ENCODE measurements at places on chromosomes 16 and 17. TPM values are rescaled to one million over a fixed set of nuclear protein-coding genes. Genes with fewer than 3 reads are reported as not detected.

DNA sequence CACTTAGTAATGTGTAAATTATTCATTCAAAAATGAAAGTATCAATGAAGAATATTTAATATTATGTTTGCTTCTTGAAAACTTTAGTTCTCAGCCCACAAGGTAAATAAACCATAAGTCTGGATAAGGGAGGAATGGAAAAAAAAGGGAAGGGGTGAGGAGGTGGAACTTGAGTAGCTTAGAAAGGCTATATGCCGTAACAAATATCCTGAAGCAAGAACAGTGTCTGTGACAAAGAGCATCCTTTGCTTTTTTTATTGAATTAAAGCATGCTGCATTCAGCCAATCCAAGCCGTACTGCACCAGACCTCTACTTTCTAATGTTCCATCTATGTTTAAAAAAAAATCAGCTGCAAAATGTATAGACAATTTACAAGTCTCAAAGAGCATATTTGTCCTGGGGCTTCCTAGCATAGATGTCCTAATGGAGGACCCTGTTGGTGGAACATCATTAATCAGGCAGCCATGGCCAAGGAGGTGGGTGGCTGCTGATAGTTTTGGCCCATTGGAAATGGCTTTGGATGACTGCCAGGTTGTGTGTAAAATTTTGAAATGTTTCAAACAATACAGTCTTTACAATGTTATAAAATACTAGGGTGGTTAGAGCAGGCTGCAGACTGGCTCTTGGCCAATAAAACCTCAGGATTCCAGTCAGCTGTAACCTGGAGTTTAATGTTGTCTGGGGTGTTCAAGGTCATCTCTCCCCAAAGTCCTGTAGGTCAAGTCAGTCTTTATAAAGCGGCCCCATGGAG is 895.8 kb upstream of the SOX9 start:
- no peaks in the 10 kb centered on the region for H3K27me3 ChIP-seq
- no peak overlapping the region for H3K27ac ChIP-seq
- no peak for DNase-seq
- no peaks in the 10 kb centered on the region for H3K36me3 ChIP-seq
- no peaks in the 10 kb centered on the region for H3K4me1 ChIP-seq

GRCh38 chr16:81496321-81496720 is 51.7 kb downstream of the CMIP start:
- no peak overlapping the region for H3K4me3 ChIP-seq
- no peaks in the 10 kb centered on the region for H3K36me3 ChIP-seq
- H3K27me3 ChIP-seq, result no peaks in the 10 kb centered on the region
- H3K27ac ChIP-seq, result no peak overlapping the region
- H3K4me1 ChIP-seq, result peaks cover 27% of the 10 kb centered on the region

- H3K36me3 ChIP-seq, result no peaks in the 10 kb centered on the region
- H3K4me3 ChIP-seq, result no peak overlapping the region
- no peak for DNase-seq
- H3K4me1 ChIP-seq, result no peaks in the 10 kb centered on the region
These were observed 112.1 kb downstream of the UTP18 start for GRCh38 chr17:51372345-51373004.

GRCh38 chr16:12334852-12335251 is 358.3 kb downstream of the SNX29 start:
- H3K27ac ChIP-seq, result no peak overlapping the region
- DNase-seq, result no peak
- H3K4me3 ChIP-seq, result no peak overlapping the region
- no peaks in the 10 kb centered on the region for H3K36me3 ChIP-seq
- H3K27me3 ChIP-seq, result no peaks in the 10 kb centered on the region

DNA sequence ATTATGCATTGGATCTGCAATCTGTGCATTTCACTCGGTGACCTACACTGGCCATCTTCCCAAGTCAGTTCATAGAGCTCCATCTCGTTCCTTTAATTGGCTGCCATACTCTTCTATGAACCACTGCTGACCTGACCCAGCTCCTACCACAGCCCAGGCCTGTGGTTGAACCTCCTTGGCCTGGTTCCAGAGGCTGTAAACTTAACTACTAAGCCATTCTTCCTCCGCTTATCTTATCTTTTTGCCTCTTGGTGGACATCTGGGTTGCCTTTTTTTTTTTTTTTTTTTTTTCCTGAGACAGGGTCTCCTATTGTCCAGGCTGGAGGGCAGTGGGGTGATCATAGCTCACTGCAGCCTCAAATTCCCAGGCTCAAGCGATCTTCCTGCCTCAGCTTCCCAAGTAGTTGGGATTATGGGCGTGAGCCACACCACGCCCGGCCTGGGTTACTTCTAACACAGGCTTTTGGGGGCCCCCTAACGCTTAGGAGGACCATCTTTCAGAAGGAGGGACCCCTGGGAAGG is 18.3 kb downstream of the COQ7 start:
- no peaks in the 10 kb centered on the region for H3K27me3 ChIP-seq
- H3K27ac ChIP-seq, result no peak overlapping the region
- no peak for DNase-seq
- H3K4me3 ChIP-seq, result no peak overlapping the region

GRCh38 chr17:10118788-10119130 is 79.6 kb downstream of the GAS7 start:
- no peaks in the 10 kb centered on the region for H3K36me3 ChIP-seq
- peaks cover 14% of the 10 kb centered on the region for H3K4me1 ChIP-seq
- no peak overlapping the region for H3K4me3 ChIP-seq
- no peak overlapping the region for H3K27ac ChIP-seq
- DNase-seq, result no peak

- no peaks in the 10 kb centered on the region for H3K27me3 ChIP-seq
- peaks cover 3% of the 10 kb centered on the region for H3K36me3 ChIP-seq
- H3K4me3 ChIP-seq, result no peak overlapping the region
- no peak for DNase-seq
- H3K4me1 ChIP-seq, result no peaks in the 10 kb centered on the region
These were observed 24.1 kb downstream of the PSMD7 start for GRCh38 chr16:74320707-74321106.

GRCh38 chr17:50352072-50352692 is 6.3 kb downstream of the XYLT2 start:
- peaks cover 14% of the 10 kb centered on the region for H3K4me1 ChIP-seq
- H3K4me3 ChIP-seq, result no peak overlapping the region
- no peaks in the 10 kb centered on the region for H3K27me3 ChIP-seq
- H3K36me3 ChIP-seq, result peaks cover 45% of the 10 kb centered on the region
- H3K27ac ChIP-seq, result no peak overlapping the region
- DNase-seq, result no peak

GRCh38 chr17:57133486-57133885 is 48.4 kb downstream of the AKAP1 start:
- 0 out of 2 replicates have a peak, but pooled peaks cover 4% of the 10 kb centered on the region for H3K4me1 ChIP-seq
- no peak overlapping the region for H3K4me3 ChIP-seq
- DNase-seq, result no peak
- H3K27ac ChIP-seq, result no peak overlapping the region
- no peaks in the 10 kb centered on the region for H3K27me3 ChIP-seq
- no peaks in the 10 kb centered on the region for H3K36me3 ChIP-seq

GRCh38 chr17:32520737-32521404 is 34.1 kb downstream of the CDK5R1 start:
- no peaks in the 10 kb centered on the region for H3K27me3 ChIP-seq
- no peak for DNase-seq
- H3K27ac ChIP-seq, result no peak overlapping the region
- peaks cover 15% of the 10 kb centered on the region for H3K4me1 ChIP-seq
- H3K4me3 ChIP-seq, result no peak overlapping the region

GRCh38 chr17:64498308-64499203 is 1.7 kb upstream of the POLG2 start:
- H3K36me3 ChIP-seq, result peaks cover 74% of the 10 kb centered on the region
- no peak overlapping the region for H3K27ac ChIP-seq
- DNase-seq, result peak; percentile 35
- H3K27me3 ChIP-seq, result no peaks in the 10 kb centered on the region
- peaks cover 38% of the 10 kb centered on the region for H3K4me1 ChIP-seq

- H3K27ac ChIP-seq, result no peak overlapping the region
- H3K4me3 ChIP-seq, result no peak overlapping the region
- no peaks in the 10 kb centered on the region for H3K27me3 ChIP-seq
- no peaks in the 10 kb centered on the region for H3K36me3 ChIP-seq
- H3K4me1 ChIP-seq, result no peaks in the 10 kb centered on the region
These were observed 56.8 kb downstream of the SLC47A1 start for GRCh38 chr17:19590451-19590850.

GRCh38 chr17:70772761-70773160 is 603.4 kb downstream of the KCNJ2 start:
- H3K4me3 ChIP-seq, result no peak overlapping the region
- H3K27me3 ChIP-seq, result no peaks in the 10 kb centered on the region
- no peaks in the 10 kb centered on the region for H3K4me1 ChIP-seq
- no peak overlapping the region for H3K27ac ChIP-seq
- H3K36me3 ChIP-seq, result no peaks in the 10 kb centered on the region
- no peak for DNase-seq

- no peaks in the 10 kb centered on the region for H3K4me1 ChIP-seq
- DNase-seq, result no peak
- H3K27me3 ChIP-seq, result no peaks in the 10 kb centered on the region
- no peak overlapping the region for H3K27ac ChIP-seq
These were observed 60.4 kb downstream of the ZDHHC7 start for GRCh38 chr16:84950906-84951305.

DNA sequence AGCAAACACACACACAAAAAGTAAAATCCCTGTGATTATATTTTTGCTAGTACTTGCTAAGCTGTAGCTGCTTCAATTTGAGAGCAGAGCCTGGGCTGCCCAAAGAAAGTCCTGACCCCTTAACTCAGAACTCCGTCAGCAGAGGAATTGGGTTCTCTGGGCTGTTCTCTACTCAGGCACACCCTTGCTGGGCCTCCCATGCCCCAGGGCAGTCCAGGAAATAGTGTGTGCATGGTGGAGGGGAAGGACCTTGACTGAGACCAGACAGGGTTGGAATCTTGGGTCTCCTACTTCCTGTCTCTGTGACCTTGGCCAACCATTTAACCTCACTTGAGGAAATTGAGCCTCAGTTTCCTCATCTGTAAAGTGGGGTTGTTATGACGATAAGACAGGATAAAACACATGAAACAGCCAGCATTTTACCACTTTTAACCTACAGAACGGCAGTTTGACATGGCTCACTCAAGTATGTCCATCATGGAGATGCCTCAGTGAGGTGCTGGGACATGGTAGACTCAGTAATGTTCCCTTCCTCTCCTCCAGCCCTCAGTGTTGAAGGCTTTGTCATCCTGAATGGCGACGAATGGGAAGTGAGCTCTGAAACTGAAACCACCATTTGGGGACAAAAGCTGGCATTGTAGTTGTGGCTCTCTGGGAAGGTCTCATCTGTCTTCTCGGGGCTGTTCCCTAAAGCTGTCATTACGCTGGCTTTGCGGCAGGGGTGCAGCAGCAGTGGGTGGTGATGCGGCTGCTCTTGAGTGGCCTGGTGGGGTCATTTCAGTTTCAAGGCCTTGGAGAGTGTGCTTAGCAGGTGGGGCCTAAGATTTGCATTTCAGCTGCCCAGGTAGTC is 74.9 kb downstream of the CMIP start:
- DNase-seq, result no peak
- no peak overlapping the region for H3K27ac ChIP-seq
- H3K4me1 ChIP-seq, result peaks cover 54% of the 10 kb centered on the region
- no peaks in the 10 kb centered on the region for H3K27me3 ChIP-seq
- H3K4me3 ChIP-seq, result no peak overlapping the region
- 0 out of 2 replicates have a peak, but pooled peaks cover 6% of the 10 kb centered on the region for H3K36me3 ChIP-seq

GRCh38 chr16:477301-478157 is 50.0 kb upstream of the CAPN15 start:
- H3K4me3 ChIP-seq, result no peak overlapping the region
- H3K27ac ChIP-seq, result no peak overlapping the region
- no peaks in the 10 kb centered on the region for H3K27me3 ChIP-seq
- peaks cover 9% of the 10 kb centered on the region for H3K4me1 ChIP-seq

GRCh38 chr17:57288040-57288772 is 31.9 kb downstream of the MSI2 start:
- no peaks in the 10 kb centered on the region for H3K36me3 ChIP-seq
- DNase-seq, result no peak
- no peak overlapping the region for H3K4me3 ChIP-seq
- peaks cover 9% of the 10 kb centered on the region for H3K4me1 ChIP-seq
- H3K27ac ChIP-seq, result no peak overlapping the region
- H3K27me3 ChIP-seq, result no peaks in the 10 kb centered on the region

KIF2B gene
- total RNA-seq, result not detected

FSCN2 gene
- 0.61 TPM for total RNA-seq

EFCAB13 gene
- 1.8 TPM for total RNA-seq

KRT16 gene
- not detected for total RNA-seq

XAF1 gene
- total RNA-seq, result 19.9 TPM

ZFPM1 gene
- 0.92 TPM for total RNA-seq

IRX5 gene
- 6.7 TPM for total RNA-seq
